ENCODE measurements at places on chromosomes 12 and 14.

DNA sequence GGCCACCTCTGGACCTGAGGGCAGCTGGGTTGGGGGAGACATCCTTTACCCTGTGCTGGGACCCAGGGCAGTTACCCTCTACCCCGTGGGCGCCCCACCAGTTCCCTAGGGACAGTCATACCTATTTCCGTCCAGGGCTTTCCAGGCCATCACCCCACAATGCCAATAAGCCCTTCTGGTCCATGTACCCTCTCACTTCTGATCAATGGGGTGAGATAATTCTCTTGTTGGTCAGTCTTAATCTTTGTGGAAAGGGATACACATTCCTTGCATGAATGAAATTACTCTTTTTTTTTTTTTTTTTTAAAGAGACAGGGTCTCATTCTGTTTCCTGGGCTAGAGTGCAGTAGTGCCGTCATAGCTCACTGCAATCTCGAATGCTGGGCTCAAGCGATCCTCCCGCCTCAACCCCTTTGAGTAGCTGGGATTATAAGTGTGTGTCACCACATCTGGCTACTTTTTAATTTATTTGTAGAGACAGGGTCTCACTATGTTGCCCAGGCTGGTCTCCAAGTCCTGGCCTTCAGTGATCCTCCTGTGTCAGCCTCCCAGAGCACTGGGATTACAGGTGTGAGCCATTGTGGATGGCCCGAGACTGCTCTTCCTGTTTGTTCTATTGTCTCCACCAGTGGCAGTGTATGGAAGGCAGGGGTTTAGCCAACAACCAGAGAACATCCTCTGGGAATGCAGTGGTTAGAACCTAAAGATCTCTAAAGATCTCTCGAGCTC is 46.3 kb upstream of the STON2 start:
- DNase-seq, result no peak

GRCh38 chr12:116441292-116441691 is 117.9 kb upstream of the MAP1LC3B2 start:
- DNase-seq, result no peak

GRCh38 chr12:90124289-90124688 is 415.7 kb upstream of the ATP2B1 start:
- DNase-seq, result no peak

DNA sequence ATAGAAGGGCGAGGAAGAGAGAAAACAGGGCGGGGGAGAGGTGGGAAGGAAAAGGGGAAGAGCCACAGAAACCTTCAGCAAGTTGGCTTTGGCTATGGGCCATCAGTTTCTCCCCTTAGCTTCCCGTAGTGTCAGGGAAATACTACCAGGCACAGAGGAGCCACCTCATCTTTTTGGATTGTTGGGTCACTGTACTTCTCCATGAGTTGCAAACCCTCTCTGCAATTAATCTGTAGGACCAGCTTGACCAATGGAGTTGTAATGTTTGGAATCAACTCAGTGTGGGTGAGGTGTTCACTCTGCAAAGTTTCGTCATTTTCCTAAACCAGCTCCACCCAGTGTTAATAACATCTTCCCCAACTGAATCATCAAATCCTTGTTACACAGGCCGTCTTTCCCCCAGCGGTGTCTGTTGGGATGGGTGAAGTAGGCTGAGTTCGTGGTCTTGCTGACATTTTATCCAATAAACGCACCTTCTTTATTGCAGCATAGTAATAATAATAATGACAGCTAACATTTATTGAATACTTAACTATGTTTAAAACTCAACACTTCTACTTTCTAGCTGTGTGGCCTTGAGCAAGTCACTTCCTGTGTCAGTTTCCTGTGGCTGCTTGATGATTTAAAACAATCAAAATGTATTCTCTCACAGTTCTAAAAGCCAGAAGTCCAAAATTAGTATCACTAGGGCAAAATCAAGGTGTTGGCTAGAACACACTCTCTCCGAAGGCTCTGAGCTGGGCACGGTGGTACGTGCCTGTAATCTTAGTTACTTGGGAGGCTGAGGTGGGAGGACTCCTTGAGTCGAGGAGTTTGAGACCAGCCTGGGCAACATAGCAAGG is 8.1 kb upstream of the GLTP start:
- peak; percentile 77 for DNase-seq

GRCh38 chr14:95034788-95035187 is 122.5 kb downstream of the DICER1 start:
- no peak for DNase-seq

DNA sequence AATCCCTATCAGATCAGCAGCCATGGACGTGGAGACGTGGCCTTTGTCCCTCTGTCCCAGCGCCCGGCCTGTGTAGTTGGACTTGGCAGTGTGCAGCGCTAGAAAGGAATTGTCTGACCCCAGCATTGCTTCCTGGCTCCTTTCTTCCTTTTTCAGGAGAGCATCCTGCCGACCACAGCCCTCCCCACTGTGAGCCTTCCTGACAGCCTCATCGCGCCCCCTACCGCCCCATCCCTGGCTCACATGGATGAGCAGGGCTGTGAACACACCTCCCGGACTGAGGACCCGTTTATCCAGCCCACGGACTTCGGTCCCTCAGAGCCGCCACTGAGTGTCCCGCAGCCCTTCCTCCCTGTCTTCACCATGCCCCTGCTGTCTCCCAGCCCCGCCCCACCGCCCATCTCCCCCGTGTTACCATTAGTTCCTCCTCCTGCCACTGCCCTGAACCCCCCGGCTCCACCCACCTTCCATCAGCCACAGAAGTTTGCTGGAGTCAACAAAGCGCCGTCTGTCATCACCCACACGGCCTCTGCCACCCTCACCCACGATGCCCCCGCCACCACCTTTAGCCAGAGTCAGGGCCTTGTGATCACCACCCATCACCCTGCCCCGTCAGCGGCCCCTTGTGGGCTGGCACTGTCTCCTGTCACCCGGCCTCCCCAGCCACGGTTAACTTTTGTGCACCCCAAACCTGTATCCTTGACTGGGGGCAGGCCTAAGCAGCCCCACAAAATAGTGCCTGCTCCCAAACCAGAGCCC is 40.6 kb downstream of the IL31 start:
- no peak for DNase-seq

DNA sequence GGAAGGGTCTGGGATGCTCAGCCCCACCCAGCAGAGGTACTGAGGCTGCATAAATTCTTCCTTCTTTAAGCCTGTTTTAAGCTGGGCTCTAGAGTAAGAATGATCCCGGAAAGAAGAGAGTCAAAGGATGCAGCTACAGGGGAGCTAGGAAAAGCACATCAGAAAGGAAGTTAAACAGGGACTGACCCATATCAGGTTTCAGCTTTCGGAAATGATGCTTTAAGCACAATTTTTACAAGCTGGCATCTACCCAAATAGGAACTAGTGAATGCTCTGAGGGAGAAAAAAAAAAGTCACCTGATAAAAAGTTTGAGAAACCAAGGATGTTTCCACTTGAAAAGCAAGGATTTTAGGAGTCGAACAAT is 22.0 kb downstream of the TSPAN8 start:
- DNase-seq, result no peak

GRCh38 chr14:36221112-36221511 is 44.6 kb upstream of the PTCSC3 start:
- no peak for DNase-seq

DNA sequence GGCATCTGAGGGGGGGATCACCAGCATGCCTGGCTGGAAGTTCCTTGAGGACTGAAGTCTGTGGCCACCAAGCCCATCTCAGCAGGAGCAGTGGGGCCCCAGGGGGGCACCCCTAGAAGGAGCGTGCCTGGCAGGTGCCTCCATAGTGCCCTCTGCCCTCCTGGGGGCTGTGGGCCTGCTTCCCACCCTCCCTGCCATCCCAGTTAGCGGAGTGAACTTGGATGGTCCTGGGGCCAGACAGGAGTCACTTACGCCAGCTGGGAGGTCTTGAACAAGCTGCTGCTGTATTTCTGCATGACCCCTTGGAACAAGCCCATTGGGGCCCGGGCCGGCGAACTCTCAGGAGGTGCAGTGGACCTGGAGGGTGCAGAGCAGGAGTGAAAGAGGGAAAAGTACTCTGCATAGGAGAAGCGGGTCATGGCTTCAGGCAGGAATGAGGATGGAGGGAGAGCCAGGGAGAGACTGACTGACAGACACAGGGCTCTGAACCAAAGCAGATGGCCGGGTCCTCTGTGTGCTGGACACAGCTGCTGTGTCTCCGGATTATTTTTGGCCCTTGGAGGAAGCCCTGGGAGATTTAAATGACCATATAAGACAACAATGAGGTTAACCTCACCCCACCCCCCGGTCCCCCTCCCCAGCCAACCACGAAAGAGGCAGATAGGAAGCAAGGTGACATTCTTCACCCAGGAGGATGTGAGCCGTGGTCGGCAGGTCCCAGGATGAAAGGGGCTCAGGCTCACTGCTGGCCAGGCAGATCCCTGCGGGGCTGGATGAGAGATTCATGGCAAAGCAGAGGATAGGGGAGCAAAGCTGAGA is 19.6 kb downstream of the ASB2 start:
- no peak for DNase-seq

DNA sequence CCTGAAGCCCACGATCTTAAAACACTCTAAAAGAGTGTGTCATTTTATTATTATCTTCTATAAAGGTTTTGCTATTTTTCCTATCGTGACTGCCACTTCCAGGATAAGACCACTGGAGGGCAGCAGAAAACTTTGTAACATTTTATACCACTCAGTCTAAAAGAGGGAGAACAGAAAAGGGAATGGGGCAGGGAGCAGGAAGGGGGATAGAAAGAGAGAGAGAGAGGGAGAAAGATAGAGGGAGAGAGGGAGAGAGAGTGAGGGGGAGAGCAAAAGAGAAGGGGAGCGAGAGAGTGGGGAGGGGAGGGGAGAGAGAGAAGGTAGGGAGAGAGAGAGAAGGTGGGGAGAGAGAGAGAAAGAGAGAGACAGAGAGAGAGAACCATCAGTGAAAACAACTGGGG is 2.0 kb upstream of the ART4 start:
- peak; percentile 60 for DNase-seq

DNA sequence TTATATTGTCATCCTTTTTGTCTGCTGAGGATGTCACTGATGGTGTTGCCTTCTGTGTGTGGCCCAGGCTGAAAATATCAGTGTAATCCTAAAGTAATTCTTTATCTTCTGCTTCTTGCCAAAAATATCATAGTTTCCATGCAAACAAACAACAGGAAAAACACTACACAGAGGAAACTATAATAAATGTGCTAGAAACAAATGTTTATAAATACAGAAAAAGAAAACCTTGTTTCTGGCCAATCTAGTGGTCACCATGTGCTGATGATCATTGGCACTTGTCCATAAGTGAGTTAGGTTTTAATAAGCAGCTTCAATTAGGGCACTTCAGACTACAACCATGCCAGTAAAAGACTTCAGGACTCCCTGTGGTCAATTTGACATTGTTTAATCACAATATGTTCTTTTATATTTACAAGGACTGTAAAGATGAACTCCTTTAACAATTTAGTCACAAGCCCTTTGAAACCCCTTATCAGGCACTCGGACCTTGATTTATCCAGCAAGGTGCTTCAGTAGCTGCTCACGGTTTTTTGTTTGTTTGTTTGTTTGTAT is 124.8 kb downstream of the TMTC3 start:
- no peak for DNase-seq

- DNase-seq, result no peak
Observed at GRCh38 chr12:102369876-102370275, 110.5 kb downstream of the IGF1 start.

DNA sequence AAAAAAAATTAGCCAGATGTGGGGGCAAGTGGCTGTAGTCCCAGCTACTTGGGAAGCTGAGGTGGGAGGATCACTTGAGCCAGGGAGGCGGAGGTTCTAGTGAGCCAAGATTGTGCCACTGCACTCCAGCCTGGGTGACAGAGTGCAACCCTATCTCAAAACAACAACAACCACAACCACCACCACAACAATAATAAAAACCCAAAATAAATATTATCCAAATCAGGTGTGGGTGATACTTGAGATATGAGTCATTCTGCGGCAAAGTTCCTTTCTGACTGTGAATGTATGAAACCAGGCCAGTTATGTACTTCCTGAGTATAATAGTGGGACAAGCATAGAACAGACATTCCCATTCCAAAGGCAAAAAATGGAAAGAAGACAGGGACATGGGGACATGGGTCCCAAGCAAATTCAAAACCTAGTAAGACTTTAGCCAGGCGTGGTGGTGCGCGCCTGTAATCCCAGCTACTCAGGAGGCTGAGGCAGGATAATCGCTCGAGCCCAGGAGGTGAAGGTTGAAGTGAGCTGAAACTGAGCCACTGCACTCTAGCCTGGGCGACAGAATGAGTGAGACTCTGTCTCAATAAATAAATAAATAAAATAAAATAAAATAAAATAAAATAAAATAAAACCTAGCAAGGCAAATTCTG is 9.7 kb upstream of the ERC1 start:
- DNase-seq, result peak; percentile 57

DNA sequence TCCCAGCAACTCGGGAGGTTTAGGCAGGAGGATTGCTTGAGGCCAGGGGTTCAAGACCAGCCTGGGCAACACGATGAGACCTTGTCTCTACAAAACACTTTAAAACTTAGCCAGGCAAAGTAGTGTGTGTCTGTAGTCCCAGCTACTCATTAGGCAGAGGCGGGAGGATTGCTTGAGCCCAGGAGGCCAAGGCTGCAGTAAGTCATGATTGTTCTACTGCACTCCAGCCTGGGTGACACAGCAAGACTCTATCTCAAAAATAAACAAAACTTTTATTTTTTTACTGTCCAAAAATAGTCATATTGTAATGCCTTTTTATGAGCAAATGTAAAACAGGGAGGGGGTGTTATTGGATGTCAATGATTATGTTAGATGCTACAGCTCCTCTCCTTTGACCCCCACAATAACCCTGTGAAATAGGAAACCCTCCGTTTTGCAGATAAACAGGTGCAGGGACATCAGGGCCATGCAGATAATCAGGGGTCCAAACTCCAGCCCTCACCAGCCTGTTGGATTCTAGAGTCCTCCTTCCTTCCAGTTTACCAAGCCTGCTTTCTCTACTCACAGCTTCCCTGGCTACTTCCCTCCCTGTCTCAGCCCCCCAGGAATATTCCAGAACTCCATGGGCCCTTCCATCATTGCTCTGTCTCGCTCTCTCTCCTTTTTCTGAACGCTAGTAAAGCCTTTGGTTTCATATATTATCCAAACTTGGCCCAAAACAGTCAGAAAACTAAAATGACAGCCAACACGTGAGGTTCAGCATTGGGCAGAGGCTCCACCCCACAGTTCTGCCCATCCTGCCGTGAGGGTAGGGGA is 5.9 kb upstream of the FBLN5 start:
- no peak for DNase-seq

DNA sequence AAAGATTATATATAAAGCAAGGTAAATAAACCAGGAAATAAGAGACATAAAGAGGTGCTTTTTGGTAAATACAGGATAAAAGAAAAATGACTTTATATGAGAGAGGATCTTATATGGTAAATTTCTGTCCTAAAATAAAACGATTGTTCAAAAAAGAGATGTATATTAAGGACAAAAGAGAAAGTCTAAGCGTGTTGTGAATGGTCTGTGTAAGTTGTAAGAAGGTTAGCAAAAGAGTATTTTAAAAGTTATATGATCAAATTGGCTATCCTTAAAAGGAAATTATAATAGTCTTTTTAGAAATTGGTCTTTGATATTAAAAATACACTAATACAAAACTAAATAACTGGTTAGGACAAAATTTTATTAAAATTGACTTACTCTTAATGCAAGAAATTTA is 14.1 kb upstream of the ACSM4 start:
- no peak for DNase-seq

GRCh38 chr12:26869908-26870459 is 37.0 kb upstream of the ITPR2 start:
- no peak for DNase-seq

Data from activated CD4-positive, alpha-beta T cell treated with anti-CD3 and anti-CD28 coated beads, Interleukin-2, Interleukin-6, amounts not matched to agents 100 ng/mL and 50 ng/mL, durations not matched to agents 16 hours and 8 hours (primary cell).